ENCODE measurements at places on chromosomes 4 and X.

DNA sequence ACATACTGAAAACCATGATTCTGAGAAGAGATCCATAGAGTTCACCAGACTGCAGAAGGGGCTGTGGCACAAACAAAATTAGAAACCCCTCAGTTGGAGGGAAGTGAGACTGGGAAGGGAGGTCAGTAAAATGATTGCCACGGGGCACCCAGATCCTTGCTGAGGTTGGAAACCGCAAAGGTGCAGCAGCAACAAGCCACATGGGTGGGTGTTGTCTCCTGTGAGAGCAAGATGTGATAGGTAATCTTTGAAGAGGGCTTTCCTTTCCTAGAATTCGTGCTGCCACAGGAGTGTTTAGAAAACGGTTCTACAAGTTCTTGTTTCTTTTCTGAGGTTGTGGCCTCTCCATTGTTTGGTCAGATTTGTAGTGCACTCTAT is 85.5 kb downstream of the NFKB1 start:
- no peak for DNase-seq

DNA sequence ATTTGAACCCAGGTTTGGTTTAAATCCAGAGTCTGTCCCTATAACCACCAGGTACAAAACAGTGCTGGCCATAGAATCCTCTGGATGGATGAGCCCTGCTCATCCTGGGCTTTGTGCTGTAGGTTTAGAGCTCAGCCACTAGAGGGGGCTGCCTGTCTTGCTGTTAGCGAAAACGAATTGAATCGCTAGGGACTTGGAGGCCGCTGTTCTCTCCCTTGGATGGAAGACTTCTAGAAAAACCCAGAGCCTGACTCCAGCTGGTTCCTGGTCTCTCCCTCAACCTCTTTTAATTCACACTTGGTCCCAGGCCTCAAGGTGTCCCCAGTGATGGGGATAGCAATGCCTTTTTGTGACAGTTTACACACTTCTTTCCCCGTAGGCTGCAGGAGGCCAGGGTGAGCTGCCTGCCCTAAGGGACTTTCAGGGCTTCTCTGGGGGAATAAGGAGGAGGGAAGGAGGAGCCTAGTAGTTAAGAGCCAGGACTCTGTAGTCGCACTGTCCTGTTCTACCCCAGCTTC is 8.7 kb downstream of the RIPPLY1 start:
- DNase-seq, result peak; percentile 70

DNA sequence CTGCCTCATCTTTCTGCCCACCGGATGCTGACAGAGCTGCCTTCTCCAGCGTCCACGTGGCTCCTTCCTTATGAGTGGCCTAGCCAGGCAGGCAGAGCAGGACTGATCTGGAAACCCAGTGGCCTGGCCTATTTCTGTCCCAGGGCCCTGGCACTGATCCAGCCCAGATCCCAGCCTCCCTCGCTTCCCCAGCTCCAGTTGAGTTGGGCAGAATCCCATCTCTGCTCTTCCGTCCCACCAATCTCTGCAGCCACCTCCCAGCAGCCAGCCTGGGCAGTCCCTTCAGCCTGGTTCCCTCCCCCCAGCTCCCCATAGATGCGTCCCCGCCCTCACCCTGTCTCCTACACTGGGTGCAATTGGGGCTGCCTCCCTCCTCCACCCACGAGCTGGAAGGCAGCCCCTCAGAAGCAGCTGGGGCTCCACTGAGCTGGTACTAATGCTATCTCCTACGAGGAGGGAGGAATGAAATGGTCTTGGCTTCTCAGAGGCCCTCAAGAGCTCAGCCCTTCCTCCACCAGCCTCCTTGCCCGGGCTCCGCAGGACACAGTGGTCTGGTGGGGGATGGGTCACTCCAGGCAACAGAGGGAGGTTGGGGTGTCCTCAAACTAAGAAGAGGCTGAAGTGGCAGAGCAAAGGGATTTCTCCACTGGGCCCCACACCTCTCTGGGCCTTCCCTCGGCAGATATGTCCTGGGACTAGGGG is 94.2 kb downstream of the PJA1 start:
- no peak for DNase-seq

DNA sequence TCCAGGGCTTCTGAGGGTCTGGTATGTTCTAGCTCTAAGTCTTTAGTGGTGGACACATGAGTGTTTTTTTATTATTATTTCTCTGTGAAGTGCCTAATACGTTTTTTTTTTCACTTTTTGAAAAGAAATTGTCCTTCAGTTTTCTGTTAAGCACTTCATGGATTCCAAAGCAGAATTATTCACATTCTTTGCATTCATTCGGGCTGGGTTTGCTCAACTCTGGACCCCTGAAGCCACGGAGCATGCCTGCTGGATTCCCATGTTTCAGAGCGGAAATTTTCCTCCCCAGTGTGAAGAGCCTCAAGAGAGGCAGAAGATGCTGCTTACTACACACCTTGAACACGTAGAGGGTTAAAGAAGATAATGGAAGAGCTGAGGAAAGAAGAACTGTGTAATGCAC is 107.5 kb downstream of the EGF start:
- peak; percentile 59 for DNase-seq

GRCh38 chr4:68152411-68152810 is 22.7 kb upstream of the TMPRSS11F start:
- no peak for DNase-seq

- DNase-seq, result no peak
Measured at GRCh38 chr4:83248486-83248885, 36.1 kb downstream of the COQ2 start.

DNA sequence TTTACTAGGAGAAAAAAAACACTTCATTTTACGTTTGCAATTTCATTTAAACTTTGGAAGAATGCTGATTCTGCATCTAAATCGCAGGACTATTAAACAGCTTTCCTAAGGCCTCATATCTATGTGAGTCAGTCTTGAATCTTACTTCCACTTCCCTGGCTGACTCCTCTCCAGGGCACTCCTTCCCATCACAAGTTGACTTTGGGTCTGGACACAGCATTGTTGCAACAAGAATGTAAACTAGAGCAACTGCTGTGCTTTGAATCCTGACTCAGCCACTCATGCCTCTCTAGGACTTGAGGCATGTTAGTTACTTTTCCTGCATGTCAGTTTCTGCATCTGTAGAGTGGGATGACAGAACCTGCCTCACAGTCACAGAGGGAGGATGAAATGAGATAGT is 413.8 kb downstream of the FAT4 start:
- peak; percentile 94 for DNase-seq

DNA sequence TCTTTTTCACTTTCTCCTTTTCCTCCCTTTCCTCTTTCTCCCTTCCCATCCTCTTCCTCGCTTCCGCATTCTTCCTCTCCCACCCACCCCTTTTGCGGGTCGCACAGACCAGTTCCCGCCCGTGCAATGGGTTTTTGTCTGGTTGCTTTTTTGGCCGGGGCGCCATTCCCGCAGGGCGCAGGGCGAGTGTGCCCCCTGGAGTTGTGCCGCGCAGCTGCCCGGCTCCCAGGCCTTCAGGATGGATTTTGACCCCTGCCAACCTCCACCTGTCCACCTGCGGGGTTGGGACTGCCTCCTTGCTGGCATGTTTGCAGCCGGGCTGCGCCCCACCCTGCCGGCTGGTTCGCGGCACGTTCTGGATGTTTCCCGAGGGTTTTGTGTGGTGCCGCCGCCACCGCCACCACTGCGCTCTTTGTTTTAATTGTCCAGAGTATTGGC is 578 bp upstream of the SEL1L3 start:
- DNase-seq, result no peak

- DNase-seq, result no peak
Measured at GRCh38 chr4:80037864-80038263, 35.2 kb downstream of the ANTXR2 start.

DNA sequence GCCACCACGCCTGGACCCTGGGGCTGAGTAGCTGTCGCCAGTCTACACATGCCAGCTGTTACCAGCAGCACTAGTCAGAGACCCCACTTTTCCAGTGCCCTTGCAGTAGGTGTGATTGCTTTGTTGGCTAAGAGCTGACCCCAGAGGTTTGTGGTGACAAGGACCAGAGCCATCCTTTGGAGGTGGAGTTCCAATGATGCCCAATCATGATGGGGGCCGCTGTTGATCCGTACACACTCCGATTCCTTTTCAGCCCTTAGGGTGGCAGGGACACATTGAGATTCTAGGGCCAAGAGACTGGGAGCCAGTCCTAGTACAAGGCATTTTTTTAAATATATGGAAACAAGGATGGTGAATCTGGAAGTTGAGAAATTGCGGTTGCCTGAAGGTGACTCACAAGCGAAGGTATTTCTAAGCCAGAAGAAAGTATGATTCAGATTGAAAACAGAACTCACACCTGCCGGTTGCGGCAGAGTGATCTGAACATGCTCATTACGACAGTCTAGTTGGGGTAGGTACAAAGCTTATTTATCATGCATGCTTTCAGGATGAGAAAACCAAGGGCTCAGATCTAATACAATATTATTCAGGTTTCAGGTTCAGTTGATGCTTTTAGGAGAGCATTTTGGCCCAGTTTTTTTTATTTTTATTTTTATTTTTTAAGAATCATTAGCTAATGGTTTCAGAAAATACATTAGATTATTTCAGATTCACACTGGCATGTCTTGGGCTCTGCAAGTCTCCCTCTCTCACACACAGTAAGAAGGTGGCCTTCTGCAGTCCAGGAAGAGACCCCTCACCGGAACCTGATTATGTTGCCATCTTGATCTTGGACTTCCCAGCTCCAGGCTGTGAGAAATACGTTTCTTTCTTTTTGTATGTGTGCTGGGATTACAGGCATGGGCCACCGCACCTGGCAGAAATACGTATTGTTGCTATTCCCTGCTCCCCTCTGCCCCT is 43.4 kb downstream of the SHROOM2 start:
- DNase-seq, result no peak

DNA sequence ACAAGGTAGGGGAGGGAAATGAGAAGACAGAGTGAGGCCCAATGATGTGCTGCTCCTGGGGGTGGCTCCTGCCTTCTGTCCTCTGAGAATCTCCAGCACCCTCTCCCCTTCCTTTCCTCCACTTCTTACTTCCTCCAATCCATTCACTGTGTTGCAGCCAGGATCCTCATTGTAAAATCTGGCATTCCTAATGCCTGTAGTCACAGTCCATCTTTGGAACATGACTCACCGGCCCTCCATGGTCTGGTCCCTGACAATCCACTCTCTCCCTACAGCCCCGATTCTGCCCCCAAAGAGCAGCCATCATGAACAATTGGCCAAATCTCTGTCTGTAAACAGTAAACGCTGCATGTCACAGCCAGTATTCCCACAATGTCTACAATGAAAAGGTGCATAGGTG is 72.9 kb downstream of the CLNK start:
- peak; percentile 75 for DNase-seq
